Gastrocnemius medialis (tissue), 4 donors: ENCODE measurements at places on chromosomes 5 and 9. TPM values are rescaled to one million over a fixed set of nuclear protein-coding genes. Genes with fewer than 3 reads are reported as not detected.

DNA sequence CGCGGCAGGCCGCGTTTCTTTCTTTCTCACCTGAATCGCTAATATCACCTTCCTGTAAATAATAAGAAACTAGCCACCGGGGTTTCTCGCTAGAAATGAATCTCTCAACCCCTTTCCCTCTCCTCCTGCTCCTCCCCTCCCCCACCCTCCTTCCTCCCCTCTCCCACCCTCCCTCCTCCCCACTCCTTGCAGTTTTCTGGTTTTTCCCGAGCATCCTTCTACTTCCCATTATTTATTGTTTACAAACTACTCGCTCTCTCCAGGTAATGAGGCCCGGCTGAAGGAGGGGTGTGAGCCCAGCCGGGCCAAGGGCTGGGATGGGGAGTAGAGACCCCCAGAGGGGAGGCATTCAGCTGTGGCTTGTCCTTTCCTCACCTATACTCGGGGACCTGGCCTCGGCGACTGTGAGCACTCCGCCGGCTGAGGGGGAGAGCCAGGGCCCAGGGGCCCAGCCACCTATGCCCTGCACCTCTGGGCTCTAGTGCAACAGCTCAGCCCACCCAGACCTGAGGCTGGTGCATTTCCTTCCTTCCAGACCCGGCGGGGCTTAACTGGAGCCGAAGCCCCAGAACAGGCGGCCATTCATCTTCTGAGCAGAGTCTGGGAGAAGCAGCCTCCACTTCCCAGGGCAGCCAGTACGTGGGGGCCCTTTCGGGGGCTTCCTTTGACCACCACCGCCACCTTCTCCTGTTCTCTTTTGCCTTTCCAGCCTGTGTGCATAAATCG is 2.1 kb upstream of the IRX4 start:
- no peak for DNase-seq

DNA sequence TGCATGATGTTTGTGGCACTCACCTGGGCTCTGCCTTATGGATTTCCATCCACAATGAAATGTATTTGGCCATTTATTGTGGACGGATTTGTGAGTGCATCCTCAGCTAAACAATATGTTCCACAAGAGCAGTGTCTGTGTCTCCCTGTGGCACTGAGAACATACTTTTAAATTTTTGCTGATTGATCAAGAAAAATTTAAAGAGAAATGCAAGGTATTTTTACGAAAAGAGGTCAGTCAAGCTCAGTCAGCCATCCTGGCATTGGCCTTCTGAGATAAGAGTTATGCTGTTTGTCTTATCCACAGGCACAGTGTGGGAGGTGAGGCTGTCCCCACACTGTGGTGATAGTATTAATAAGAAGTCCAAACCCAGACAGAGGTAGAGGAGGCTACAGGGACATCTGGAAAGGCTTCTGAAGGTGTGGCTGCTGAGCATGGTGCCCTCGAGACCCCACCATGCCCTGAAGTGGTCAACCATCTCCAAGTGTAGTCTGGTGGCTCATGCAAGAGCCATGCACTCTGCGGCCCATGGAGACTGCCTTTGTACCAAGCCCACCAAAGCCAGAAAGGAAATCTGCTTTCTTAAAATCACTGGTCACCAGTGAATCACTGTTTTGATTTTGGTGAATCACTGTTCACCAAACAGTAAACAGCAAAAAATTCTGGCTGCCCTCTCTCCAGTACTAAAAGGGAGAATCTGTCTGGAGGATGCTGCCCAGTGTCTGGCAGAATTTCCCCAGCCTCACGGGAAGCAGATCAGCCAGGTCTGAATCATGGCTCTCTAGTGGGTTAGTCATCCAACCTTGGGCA is 28.8 kb downstream of the SPOCK1 start:
- DNase-seq = peak; percentile 77

- peak; percentile 33 for DNase-seq
Observed at GRCh38 chr5:143006501-143006900, 236.3 kb downstream of the ARHGAP26 start.

DNA sequence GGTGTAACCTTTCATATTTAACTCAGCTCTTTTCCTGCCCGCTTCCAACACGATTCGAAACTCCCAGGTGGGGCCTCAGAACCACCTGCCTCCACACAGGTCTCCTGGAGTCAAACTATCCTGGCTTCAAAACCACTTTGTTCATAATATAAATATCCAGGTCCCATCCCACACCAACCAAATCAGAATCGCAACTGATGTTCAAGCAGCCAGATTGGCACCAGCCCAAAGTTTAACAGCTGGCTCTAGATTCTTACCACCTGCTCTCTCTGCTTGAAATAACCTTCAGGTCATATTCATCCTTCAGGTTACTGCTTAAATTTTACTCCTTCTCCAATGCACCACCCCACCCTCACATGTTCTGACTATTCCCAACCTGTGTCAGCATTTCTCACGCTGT is 231.4 kb upstream of the TRPM3 start:
- no peak for DNase-seq

DUSP1 gene
- total RNA-seq = 604 TPM

DNA sequence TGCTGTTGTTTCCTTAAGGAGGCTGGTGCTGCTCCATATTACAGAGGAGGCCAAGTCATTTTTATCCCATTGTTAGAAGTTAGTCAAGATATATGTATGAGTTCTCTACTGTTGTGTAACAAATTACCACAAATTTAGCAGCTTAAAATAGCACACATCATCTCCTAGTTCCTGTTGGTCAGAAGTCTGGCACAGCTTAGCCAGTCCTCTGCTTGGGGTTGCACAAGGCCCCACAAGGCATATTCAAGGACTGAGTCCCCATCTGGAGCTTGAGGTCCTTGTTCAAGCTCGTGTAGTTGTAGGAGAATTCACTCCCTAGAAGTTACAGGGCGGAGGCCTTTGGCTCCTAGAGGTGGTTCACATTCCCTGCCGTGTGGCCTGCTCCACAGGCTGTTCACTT is 14.7 kb downstream of the MTAP start:
- DNase-seq = no peak

DNA sequence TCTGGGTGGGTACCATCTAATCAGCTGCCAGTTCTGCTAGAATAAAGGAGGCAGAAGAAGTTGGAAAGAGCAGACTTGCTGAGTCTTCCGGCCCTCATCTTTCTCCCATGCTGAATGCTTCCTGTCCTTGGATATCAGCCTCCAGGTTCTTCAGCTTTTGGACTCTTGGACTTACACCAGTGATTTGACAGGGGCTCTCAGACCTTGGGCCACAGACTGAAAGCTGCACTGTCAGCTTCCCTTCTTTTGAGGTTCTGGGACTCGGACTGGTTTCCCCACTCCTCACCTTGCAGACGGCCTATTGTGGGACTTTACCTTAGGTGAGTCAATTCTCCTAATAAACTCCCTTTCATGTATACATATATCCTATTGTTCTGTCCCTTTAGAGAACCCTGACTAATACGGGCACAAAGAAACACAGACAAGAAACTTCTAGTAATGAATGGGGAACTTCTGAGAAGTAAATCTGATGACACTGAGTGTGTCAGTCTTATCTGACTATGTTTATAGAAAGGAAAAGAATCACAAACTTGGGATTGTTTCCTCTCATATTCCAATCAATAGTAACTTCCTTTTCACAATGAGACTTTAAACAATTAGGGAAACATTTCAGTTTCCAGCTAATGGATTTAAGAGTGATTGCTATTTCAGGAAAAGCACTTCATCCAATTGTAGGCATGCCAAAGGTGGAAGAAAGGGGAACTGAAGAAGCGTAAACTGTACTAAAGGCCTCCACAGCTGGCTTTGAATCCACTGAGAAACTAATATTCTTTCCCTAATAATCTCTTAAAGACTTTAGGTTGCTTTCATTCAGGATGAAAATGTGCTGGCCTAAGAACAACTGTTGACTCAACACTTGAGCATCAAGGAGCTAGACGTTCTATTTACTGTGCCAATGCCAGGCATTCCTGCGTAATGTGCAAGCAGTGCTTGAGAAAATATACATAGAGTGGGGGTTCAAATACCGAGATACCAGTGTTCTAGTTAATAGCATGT is 127.9 kb upstream of the PTGER4 start:
- no peak for DNase-seq

AGXT2 gene
- 0.20 TPM for total RNA-seq

DNA sequence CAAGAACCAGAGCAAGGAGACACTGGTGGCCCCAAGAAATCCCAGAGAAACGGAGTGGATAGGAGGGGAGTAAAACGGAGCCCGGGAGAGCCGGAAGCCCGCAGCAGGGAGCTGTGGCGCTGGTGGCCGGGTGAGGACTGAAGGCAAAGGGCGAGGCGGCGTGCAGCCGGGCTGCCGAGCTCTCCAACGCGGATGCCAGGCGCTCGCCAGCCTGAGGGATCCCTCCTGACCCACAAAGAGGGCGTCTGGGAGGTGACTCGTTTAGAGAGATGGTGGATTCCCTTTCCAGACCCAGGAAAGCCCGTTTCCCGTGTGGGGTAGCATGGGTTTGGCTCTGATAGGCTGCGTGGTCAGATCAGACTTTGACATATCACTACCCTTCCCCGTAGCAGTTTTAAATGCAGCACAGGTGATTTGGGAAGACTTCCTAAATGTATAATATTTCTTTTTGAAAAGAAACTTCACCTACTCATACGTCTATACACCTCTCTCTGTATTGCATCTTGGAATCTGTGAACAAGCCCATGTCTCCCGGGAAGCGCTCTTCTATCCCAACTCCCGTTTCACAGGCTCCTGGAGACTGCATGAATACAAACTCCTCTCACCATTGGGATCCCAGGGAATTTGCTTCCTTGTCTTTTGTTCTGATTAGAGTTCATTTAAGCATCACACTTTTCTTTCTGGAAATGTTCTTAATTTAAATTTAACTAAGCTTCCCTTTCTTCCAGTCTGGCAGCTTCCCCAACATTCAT is 158.1 kb downstream of the C9orf152 start:
- DNase-seq = no peak

- peak; percentile 90 for DNase-seq
Observed at GRCh38 chr9:133375724-133376654, at the start of the genes STKLD1 and SURF4. STKLD1 (plus strand) TSS chr9:133376366; CDS start chr9:133376474, 108 bp downstream. SURF4 (minus strand) TSS chr9:133376060; CDS start chr9:133375969, 91 bp downstream.

- DNase-seq = no peak
Observed at GRCh38 chr5:126650463-126650862, 49.7 kb downstream of the PHAX start.

DNA sequence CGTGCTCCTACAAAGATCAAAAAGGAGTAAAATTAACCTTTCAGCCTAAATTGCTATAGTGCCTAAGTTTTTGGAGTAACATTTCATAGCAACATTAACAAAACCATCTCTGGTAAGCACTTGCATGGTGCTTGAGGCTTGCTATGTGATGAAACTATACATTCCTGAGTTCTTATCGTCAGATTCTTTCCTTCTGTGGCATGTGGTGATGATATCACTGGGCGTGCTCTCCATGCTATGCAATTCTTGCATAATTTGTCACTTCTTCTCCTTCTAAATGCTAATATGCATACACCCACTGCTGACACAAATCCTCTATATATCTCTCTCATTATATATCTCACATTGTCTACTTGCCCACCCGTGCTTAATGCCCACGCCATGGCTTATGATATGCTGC is 2019.9 kb downstream of the MAT2B start:
- no peak for DNase-seq

DNA sequence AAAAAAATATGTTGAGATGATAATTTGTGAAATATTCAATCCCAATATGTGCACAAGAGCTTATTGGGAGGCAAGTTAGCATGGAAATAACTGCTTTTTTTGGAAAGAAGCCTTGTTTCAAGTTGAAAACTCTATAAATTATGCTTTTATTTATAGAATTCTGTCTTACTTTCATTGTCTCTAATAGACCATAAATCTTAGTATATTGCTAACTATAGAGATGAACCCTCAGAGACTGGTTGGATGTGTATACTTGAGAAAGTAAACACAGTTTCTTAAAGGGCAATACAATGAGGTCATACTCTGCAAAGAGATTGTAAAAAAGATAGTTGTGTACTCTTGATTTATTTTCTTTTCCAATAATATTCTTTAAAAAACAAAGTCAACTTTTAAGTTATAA is 530.3 kb downstream of the SPATA31D1 start:
- DNase-seq = no peak

BRD9 gene
- 28.8 TPM for total RNA-seq

DNA sequence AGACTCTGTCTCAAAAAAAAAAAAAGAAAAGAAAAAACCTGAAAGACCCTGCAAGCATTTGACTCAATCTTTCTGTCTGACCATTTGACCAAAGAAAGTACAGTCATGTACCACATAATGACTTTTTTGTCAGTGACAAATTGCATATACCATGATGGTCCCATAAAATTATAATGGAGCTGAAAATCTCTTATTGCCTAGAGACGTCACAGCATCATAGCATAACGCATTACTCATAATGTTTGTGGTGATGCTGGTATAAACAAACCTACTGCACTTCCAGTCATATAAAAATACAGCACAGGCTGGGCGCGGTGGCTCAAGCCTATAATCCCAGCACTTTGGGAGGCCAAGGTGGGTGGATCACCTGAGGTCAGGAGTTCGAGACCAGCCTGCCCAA is 10.5 kb downstream of the ECM2 start:
- no peak for DNase-seq

NUTM2G gene
- not detected for total RNA-seq

C8G gene
- total RNA-seq = 1.7 TPM

DNA sequence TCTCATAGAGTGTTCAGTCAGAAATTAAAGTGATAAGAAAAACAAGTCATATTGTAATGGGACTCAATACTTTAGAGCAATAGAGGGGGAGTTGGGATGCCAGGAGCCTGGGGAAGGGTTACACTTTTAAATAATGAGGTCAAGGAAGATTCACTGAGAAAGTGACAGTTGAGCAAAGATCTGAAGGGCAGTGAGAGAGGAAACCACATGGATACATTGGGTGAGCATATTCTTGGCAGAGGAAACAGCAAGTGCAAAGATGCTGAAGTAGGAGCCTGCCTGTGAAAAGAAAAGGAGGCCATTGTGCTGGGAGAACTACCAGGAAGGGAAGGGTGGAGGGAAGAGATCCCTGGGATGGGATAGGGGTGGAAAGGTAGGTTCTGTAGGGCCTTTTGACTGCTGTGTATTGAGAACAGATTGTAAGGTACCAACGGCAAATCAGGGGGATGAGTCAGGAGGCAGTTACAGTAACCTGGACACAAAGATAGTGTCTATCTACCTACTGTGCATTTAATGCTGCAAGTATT is 79.4 kb downstream of the PAM start:
- DNase-seq = no peak

DNA sequence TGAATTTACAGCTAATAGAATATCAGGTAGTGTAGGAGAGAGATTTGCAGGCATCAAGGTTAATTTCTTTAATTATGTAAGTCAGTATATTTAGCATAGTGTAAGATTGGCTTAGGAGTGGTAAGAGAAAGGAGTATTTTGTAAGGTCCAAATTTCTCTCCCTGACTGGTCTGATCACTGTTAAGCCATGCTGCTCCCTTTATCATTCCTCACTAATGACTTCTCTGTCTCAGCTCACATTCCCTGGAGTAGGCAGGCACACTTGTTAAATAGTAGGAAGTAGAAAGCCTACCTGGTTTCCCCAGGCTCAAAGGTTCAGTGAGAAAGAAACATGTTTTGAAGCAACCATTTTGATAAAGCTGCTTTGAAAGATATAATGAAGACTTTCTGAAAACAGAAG is 90.7 kb downstream of the SMIM15 start:
- DNase-seq = no peak
